Activated T-cell treated with anti-CD3 and anti-CD28 coated beads for 1 hour (primary cell): ENCODE measurements at places on chromosomes 4 and X.

DNA sequence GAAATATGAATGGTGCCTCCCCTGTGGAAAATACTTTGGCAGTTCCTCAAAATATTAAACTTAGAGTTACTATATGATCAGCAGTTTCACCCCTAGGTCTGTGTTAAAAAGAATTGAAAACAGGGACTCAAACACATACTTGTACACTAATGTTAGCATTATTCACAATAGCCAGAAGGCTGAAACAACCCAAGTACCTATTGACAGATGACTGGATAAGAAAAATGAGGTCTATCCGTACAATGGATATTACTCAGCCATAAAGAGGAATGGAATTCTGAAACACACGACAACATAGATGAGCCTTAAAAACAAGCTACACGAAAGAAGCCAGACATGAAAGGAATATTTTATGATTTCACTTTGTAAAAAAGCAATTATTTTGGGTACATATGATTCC is 54.9 kb downstream of the PGRMC2 start:
- DNase-seq, result no peak

GRCh38 chr4:31291238-31291637 is 571.1 kb downstream of the PCDH7 start:
- no peak for DNase-seq

- no peak for DNase-seq
Measured at GRCh38 chr4:143362349-143363046, 25.8 kb downstream of the GAB1 start.

GRCh38 chr4:31411565-31411964 is 691.4 kb downstream of the PCDH7 start:
- no peak for DNase-seq

- DNase-seq, result no peak
Measured at GRCh38 chr4:158816955-158817354, 48.1 kb downstream of the FNIP2 start.

- DNase-seq, result no peak
Measured at GRCh38 chr4:182143822-182144625, 99.2 kb upstream of the TENM3 start.
